ENCODE measurements at places on chromosomes 7 and 10.

DNA sequence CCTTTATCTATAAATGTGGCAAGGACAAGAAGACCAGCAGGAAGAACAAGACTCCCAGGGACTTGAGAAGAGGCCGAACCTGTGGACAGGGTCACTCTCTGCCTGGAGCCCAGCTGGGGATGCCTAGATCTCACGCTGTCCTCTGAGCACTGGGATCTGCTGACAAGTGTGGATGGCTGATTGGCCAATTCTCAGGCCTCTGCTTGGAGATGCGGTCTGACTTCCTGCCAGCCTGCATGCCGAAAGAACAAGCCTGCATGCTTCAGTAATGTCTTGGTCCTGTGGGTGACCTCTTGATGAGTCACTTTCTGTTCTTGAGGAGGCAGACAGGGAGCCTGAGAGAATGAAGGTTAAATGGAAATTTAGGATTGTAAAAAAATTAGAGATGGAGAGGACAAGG lies 84.7 kb downstream of the TMEM178B start:
- DNase-seq = no peak

GRCh38 chr10:34001087-34001580 lies 666.7 kb upstream of the NRP1 start:
- no peak for DNase-seq

DNA sequence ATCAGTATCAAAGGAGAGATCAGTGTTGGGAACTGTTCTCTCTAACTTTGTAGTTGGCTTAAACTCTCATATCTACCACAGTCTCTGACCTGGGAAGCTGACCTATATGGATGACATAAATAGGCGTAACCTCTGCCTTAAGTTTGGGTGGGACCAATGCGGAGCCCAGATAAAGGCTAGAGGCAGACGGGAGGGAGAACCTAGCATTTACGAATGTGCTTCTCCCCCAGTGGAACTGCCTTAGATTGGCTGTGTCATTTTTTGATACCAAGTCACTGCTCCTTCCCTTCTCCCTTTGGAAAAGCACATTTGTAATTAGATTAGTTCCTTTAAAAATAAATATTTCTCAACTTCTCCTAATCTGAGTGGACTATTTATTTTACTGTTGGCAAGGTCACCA lies 23.7 kb upstream of the LRRN3 start:
- no peak for DNase-seq

DNA sequence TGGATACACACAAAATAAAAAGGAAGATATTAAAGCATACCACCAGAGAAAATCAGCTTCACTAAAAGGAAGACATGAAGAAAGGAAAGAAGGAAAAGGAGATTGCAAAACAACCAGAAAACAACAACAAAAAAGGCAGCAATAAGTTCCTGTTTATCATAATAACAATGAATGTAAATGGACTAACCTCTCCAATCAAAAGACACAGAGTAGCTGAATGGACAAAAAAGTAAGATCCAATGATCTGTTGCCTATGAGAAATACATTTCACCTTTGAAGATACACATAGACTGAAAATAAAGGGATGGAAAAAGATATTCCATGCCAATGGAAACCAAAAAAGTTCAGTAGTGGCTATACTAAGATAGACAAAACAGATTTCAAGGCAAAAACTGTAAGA lies 30.3 kb upstream of the FAM171A1 start:
- no peak for DNase-seq

DNA sequence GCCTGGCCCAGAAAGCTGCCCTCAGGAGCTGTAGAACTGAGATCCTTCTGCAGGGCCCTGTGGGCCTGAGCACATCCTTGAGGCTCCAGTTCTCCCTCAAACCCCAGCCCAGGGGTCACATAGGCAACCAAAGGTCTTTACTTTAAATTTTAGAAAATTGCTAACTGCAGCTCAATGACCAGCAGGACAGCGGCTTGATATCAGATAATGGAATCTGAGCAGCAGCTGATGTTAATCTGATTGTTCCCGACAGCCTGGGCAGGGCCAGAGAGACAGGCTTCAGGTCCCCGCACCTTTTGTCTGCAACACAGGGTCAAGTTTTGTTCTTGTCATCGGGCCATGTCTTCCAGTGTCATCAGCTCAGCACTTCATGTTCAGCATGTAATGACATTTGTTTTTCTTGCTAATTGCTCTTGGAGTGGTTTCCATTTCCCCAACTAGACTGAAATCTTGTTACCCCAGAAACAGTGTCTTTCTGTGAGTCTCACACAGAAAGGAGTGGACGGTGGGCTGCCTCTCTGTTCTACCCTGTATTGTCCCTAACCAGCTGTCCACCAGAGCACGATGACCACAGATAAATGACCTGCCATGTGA lies 91.0 kb downstream of the PAXIP1 start:
- DNase-seq = no peak

- DNase-seq = no peak
Measured at GRCh38 chr10:51815723-51816122, 116.3 kb upstream of the CSTF2T start.

GRCh38 chr10:14466257-14466656 lies 135.5 kb upstream of the FRMD4A start:
- no peak for DNase-seq

DNA sequence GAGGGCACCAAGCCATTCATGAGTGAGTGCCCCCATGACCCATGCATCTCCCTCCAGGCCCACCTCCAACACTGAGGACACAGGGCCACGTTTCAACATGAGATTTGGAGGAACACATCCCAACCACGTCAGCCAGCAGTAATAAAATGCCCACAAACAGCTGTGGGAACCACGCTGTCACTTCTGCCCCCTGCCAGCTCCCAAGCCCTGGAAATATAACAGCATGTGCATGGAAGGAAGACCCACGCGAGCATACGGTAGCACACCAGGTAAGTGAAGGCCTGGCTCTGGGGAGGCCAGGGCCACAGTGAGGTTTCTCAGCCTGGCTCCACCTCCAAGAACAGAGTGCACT lies 168.9 kb upstream of the PFKP start:
- DNase-seq = no peak

- no peak for DNase-seq
Measured at GRCh38 chr7:78153285-78153684, 354.7 kb downstream of the PHTF2 start.

GRCh38 chr10:14556285-14556956 lies 218.3 kb downstream of the FAM107B start:
- DNase-seq = no peak

DNA sequence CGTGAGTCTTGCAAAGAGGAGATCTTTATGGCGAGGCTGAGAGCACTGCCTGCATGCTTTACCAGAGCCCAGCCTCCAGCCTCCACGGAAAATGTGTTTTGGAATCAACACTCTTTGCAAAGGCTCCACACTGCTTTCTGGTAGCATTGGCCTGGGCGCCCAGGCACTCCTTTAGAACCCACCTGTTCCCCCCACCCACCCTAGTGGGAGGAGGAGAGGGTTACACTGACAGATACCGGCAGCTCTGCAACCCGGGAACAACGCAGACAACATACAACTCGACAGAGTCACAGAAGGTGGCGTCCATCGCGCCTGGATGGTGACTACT lies 5.5 kb upstream of the MNX1 start:
- DNase-seq = no peak

DNA sequence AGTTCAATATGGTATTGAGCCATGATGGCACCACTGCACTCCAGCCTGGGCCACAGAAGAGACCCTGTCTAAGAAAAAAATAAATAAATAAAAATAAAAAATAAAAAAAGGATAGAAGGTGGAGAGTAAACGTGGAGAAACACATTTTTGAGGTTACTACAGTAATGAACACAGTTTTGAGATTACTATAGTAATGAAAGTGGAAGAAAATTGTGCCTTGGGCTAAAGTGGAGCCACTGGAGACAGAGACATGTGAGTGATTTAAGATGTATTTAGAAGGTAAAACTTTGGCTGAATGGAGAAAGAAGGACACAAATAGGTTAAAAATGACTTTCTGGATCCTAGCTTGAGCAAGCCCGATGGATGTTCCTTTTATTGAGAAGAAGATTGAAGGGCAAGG lies 76.8 kb downstream of the HGF start:
- no peak for DNase-seq
